ENCODE measurements at places on chromosomes 5 and 9.

DNA sequence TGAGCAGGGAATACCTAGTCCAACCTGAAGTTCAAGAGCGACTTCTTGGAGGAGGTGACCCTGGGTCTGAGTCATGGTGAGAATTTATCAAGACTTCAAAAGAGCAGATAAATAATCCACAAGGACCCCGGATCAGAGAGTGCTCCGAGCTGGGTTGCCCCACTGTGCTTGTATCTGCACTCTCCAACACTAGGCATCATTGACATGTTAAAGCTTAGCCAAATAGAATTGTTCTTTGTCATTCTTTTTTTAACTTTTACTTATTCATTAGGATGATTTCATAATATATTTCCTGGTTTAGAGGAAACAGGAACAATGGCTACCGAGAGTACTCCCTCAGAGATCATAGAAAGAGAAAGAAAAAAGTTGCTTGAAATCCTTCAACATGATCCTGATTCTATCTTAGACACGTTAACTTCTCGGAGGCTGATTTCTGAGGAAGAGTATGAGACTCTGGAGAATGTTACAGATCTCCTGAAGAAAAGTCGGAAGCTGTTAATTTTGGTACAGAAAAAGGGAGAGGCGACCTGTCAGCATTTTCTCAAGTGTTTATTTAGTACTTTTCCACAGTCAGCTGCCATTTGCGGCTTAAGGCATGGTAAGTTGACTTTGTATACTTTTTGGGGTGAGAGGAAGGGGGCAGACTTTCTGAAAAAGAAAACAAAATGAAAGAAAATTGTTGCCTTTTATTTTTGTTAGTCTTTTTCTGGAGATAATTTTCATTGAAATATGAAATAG lies at the start of gene CARD6:
CARD6 (plus strand) TSS at position 300 of the 738 bp plus-strand sequence; CDS start at position 316, 16 bp downstream.
- no peak for DNase-seq

DNA sequence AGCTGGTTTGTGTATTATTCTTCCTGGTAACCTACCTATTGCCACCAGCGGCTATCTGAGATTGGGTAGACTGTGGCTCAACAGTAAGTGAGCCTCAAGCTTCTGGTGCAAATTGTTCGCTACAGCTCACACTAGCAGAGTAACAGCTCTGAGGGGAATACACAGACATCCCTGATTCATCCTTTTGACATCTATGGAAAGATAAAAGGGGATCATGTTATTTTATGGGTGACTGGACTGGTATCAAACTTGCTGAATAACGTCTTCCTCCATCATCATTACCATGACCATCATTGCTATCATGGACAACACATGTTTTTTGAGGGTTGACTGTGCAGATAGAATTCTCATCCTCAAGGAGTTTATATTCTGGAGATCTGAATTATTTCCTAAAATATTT lies 129.6 kb downstream of the PIK3R1 start:
- DNase-seq = no peak

DNA sequence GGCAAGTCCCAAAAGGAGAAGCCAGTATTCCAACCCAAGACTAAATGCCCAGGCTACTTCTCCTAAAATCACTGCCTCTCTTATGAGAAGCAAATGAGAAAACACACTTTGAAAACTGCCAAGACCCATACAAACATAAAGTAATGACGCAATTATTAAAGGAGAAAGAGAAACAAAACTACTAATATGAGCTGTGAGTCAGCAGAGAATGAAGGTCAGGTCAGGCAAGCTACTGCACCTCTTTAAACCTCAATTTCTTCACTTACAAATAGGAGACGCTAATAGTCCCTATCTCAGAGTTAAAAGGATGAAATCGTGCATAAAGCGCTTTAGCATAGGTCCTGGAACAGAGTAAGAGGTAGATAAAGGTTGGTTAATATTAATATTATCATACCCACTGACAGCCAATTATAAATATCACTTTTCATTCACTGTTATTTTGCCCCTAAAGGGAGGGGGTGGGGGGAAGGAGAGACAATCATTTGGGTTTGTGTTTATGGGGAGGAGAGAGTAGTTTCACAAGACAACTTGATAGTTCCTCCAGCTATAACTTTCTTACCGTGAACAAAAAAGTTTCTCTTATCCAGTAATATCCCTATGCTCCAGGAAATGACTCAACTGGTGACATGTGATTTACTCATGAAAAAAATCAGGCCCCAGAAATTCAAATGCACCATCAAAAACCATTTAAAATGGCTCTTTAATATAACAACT lies 3.6 kb downstream of the PSMB7 start:
- no peak for DNase-seq

DNA sequence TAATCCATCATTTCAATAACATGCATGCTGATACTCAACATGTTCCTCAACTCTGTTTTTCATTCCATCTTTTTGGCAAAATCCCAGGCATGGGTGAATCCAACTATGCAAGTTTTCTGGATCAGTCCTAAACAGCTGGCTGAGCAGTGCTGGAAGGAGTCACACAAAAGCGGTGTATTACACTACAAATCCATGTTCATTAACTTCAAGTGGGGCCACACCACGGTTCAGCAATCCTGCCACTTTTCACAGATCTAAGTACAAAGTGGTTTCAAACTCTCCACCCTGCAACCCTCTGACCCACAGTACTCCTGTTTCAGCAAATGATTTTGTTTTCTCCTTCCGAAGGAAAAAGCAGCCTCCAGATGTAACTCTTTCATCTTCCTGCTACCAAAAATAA lies 222.5 kb downstream of the EPB41L4A start:
- DNase-seq = no peak

GRCh38 chr5:34708777-34709176 lies 52.6 kb downstream of the RAI14 start:
- no peak for DNase-seq

DNA sequence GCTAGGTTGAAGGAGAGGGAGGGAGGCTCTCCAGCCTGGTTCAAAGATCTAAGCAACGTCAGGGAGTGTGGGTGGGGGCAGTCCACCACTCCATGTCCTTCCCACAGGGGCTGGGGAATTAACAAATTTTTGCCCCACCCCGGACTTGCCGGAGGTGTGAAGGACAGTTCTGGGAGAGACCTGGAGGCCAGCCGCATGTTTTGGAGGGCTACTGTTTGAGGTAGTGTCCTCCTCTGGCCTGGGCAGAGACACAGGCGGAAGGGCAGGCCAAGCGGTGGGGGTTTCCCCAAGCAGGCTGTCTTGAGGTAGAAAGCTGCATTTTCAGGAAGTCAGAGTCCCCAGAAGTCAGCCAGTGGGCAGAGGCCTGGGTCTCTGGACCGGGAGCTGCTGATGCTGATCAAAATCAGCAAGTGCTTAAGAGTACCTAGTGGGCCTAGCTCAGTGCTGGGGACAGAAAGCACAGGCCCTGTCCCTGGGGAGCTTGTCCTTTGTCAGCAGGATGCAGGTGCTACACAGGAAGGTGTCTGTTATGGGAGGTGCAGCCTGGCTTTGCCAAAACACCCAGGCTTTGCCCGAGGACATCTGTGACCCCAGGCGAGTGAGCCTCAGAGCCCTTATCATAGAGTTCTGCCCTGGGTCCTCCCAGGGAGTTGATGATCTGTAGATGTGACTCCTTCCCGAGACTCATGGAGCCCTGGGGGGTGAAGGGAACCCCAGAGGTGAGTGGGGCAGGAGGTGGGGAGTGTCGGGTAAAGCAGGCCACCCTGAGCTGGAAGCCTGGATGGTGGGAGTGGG lies 18.5 kb downstream of the JADE2 start:
- peak; percentile 61 for DNase-seq

DNA sequence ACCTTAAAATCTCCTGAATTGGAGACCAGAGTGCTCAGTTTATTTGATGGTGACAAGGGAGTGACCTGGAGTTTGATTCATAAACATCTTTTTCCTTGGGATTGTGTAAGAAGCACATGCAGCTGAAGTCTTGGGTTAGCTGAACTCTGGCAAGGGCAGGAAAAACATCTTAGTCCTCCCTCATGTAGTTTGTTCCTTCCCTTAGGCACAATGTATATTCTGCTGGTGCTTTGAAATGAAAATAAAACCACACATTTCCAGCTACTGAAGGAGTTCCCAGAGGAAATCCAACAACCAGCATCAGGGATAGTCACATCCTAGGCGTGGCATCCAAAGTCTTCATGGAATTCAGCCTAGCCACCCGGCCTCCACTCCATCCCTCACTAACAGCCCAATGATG lies 95.2 kb upstream of the PAPPA start:
- no peak for DNase-seq

- no peak for DNase-seq
These were observed 33.4 kb upstream of the SLC25A51 start for GRCh38 chr9:37937366-37937765.

DNA sequence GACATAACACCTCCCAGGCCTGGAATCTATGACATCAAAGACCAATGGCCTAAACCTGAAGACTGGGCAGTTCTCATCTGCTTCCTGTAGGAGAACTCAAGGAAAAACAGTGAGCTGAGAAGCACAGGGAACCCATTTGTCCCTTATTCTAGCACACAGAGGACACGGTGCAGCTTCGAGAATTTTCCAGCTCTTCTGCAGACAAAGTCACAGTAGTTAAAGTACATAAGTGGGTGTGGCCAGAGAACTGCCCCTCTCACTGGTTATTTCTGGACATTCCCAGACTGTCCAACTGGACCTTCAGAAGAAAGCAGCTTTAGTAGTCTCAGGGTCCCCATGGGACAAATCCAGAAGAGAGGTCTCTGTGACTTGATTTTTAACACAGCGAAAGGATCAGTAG lies 114.6 kb downstream of the KLHL3 start:
- no peak for DNase-seq

GRCh38 chr9:68933434-68934328 lies 80.2 kb downstream of the PRKACG start:
- DNase-seq = no peak

- no peak for DNase-seq
These were observed 123.0 kb downstream of the GALNT10 start for GRCh38 chr5:154313360-154314017.

GRCh38 chr5:12316812-12317211 lies 412.6 kb upstream of the CTNND2 start:
- DNase-seq = no peak

GRCh38 chr9:70557661-70558369 lies 143.4 kb upstream of the KLF9 start:
- no peak for DNase-seq

DNA sequence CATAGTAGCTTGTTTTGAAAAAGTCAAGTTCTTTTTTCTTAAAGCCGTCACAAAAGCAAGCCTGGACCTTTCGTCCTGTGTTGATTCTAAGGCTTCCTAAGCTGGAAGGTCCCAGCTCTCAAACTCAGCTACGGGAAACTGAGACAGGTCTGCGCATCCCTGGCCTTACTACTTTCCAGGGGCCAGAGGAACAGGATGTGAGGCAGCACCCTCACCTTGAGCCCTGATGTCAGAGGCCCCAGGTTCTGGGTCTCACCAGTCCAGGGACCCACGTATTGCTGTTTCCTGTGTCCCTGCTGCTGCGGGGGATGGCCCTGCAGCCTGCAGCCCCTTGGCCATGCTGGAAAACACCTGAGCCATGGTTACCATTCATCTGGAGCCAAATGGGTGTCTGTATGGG lies 123.9 kb downstream of the COL23A1 start:
- no peak for DNase-seq

GRCh38 chr5:90888511-90889324 lies 330.1 kb downstream of the ADGRV1 start:
- DNase-seq = no peak

GRCh38 chr9:80926611-80927010 lies 762.7 kb downstream of the TLE1 start:
- no peak for DNase-seq

DNA sequence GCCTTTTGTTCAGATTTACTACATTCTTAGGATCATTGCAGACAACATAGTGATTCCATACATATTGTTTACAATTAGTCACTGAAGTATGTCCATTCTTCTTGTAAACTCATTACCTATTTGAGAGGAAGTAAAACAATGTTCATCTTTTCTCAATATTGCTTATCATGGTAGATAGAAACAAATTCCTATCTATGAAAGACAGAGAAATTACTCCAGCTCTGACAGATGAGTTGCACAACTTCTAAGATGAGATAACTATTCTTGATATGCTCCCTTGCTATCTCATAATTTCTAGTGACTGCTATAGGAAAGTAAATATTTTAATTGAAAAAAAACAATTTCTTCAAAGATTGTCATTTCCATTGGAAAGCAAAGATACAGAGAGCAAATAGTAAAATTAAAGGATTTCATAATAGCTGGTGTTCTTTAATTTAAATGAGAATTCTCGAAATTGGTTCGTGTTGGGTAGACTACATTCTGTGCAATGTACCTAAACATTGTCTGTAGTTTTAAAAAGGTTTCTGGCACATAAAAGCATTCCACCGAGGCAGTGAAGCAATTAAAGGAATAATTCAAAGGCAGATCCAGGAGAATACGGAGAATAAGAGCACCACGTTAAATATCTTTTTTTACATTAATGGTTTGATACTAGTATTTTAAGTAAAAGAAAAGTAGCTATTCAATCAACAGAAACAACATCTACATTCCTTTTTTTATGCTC lies 1029.1 kb upstream of the ACO1 start:
- DNase-seq = no peak

DNA sequence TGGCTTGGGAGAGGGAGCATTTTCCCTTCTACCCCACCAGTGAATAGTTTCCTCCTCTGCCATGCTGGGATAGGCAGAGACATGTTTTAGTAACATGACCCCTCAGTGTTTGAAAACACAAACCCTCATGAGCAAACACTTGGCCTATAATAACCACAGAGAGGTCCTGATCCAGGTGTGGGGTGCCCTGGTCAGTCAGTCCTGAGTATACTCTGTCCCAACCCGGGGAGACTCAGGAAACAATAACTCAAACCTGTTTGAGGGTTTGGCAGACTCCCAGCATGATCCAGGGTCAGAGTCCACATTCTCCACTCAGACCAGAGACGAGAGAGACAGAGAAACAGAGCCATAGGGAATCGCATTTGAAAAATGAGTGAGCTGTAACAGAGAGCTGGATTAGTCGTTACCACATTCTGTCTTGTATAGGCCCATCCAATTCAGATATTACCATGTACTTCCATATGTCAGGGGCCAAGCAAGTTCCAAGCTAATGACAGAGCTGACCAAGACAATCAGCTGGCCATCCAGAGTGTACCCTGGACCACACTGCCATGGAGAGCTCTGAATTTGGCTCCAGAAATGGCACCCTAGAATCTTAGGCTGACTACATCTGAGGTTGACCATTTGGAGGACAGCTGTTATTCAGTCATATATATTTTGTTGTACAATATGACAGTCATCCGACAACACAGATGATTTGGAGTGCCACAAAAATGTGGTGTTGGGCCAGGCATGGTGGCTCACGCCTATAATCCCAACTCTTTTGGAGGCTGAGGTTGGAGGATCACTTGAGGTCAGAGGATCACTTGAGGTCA lies 4.2 kb upstream of the CA9 start:
- no peak for DNase-seq

GRCh38 chr5:149345892-149346222 lies 558 bp downstream of the GRPEL2 start:
- no peak for DNase-seq
